Astrocyte (in vitro differentiated cells and primary cell): ENCODE measurements at places on chromosomes 3 and 15.

GRCh38 chr15:77695548-77695947, 62.8 kb upstream of the LINGO1 start:
- no peak for DNase-seq

DNA sequence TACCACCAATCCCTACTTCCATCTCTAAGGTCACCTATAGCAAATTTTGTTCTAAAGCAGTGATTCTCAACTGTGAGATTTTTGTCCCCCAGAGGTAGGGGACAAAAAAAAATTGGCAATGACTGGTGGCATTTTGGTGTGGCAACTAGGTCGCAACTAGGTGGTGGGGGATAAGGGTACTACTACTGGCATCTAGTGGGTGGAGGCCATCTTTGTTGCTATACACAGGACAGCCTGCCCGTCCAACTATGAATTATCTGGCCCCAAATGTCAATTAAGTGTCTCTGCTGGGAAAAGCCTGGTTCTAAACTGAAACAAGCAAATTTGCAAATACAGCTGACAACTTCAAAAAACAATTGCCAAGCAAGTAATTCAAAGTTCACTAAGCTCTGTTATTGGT, 1.4 kb downstream of the MTMR10 start:
- no peak for DNase-seq

DNA sequence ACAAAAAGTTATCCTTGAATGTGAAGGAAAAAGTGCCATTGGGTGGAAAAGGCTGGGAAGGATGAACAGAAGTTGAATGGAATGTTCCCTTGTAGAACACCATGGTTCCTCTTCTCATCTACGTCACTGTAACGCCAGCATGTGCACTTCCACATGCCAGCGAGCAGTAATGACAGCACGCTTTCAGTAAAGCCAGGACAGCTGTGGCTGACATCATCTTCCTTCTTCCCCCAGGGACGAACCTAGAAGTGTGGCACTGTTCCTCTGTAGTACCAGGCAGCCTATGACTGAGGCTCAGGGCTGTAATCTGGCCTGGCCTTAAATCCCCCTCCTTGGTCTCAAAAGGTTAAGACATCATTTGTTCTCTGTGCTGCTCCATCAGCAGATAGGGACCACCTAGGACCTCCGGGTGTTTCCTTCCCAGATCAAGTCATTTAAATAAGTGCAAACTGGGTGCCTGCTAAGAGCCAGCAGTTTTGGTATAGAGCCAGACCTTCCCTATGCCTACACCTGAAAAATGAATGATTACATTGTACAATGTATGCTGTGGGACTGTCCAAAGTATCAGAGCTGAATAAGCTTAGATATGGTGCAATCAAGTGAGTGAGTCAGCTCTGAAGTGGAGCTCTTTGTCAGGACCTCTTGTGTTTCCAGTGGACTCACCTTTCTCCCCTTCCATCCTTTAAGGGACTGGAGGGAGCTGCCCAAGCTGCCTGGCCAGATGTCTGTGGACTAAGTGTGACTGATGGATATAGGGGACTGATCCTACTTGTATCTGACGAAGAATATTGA, 5.6 kb upstream of the SRPRB start:
- no peak for DNase-seq

GRCh38 chr3:108036984-108037741, 53.7 kb downstream of the CD47 start:
- DNase-seq = peak; percentile 16

- peak; percentile 39 for DNase-seq
These were observed 223.4 kb upstream of the CGNL1 start for GRCh38 chr15:57152666-57153539.

DNA sequence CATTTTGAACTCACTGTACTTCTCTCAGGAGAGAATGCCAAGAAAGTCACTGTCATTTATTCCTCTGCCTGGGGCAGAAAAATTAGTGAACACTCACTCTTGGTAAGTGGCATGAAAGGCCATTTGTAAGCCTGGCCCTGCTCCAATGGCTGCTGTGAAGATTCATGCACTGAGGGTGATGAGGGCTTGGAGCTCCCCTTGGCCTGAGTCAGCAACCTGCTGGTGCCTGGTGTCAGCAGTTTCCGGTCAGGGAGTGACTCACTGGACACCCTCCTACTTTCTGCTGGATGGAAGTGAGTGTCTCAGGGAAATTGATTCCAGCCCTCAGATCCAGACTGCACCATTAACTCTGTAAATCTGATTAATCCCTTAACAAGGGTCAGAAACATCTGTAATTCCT, 37.6 kb downstream of the TRA2B start:
- DNase-seq = peak; percentile 91

GRCh38 chr3:99639579-99639978, 1.2 kb downstream of the COL8A1 start:
- no peak for DNase-seq
